ENCODE measurements at places on chromosomes 1 and 21. TPM values are rescaled to one million over a fixed set of nuclear protein-coding genes. Genes with fewer than 3 reads are reported as not detected.

The USH2A gene
- 0.10 TPM for total RNA-seq

The SPATC1L gene
- total RNA-seq = 5.9 TPM

The CD52 gene
- not detected for total RNA-seq

The TRIM58 gene
- total RNA-seq = 2.5 TPM

The FDPS gene
- 95.3 TPM for total RNA-seq

The CYP4A22 gene
- total RNA-seq = not detected

The PEAR1 gene
- 13.6 TPM for total RNA-seq

The TTC22 gene
- 8.7 TPM for total RNA-seq

The WDTC1 gene
- total RNA-seq = 36.0 TPM

The CELA2B gene
- total RNA-seq = 0.41 TPM

The ST6GALNAC3 gene
- 6.5 TPM for total RNA-seq

The FCGR1A gene
- total RNA-seq = 1.7 TPM

The PRKAA2 gene
- 81.1 TPM for total RNA-seq

The KPRP gene
- 0.21 TPM for total RNA-seq

The CTTNBP2NL gene
- total RNA-seq = 12.6 TPM

The SCP2 gene
- 92.8 TPM for total RNA-seq

The KRTAP12-4 gene
- total RNA-seq = not detected

The ZFP69B gene
- total RNA-seq = 1.5 TPM

The PRR9 gene
- not detected for total RNA-seq

The KRTAP11-1 gene
- total RNA-seq = not detected

The KANK4 gene
- total RNA-seq = 16.1 TPM

The CDC42BPA gene
- total RNA-seq = 75.0 TPM

The DISC1 gene
- total RNA-seq = 24.3 TPM

The ENAH gene
- 107 TPM for total RNA-seq

The IVL gene
- total RNA-seq = 7.7 TPM

The C1orf53 gene
- total RNA-seq = not detected

The TFF3 gene
- total RNA-seq = 30.9 TPM

The PIGP gene
- total RNA-seq = 10.4 TPM

The KCNJ15 gene
- total RNA-seq = 2.1 TPM

The FAM177B gene
- total RNA-seq = 0.41 TPM
